ENCODE measurements at places on chromosomes 1 and 21.

GRCh38 chr1:61980561-61980960 lies 214.1 kb upstream of the L1TD1 start:
- no peak for DNase-seq

GRCh38 chr1:19646377-19647319 lies 2.5 kb downstream of the NBL1 start:
- no peak for DNase-seq

GRCh38 chr1:180610556-180611015 lies 21.2 kb upstream of the XPR1 start:
- DNase-seq, result no peak

- no peak for DNase-seq
These were observed 8.2 kb downstream of the PAFAH2 start for GRCh38 chr1:25989440-25990234.

DNA sequence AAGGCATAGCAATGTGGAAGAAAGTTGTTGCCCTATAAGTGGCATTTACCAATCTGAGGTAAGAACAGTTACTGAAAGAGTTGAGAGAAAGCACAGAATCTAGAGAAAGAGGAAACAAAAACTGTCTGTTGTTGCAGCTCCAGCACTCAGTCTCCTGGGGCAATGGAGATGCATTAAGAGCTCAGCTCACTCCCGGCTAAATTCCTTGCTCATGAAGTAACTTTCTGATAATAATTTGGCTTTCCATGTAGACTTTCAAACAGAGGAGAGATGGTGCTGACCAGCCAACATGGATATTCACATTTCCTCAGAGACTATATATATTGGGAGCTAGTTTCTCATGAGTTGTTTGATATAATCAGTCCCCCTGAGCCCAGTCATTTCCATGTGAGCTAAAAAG lies 135.3 kb downstream of the GDAP2 start:
- DNase-seq, result no peak

GRCh38 chr21:36479415-36480402 lies at the start of gene CLDN14:
TSS of gene CLDN14 (minus strand) at chr21:36480122. CDS start at chr21:36461695, 18,427 bp downstream.
- DNase-seq, result no peak

- DNase-seq, result no peak
These were observed 853.5 kb upstream of the ADAMTS5 start for GRCh38 chr21:27820342-27820741.

DNA sequence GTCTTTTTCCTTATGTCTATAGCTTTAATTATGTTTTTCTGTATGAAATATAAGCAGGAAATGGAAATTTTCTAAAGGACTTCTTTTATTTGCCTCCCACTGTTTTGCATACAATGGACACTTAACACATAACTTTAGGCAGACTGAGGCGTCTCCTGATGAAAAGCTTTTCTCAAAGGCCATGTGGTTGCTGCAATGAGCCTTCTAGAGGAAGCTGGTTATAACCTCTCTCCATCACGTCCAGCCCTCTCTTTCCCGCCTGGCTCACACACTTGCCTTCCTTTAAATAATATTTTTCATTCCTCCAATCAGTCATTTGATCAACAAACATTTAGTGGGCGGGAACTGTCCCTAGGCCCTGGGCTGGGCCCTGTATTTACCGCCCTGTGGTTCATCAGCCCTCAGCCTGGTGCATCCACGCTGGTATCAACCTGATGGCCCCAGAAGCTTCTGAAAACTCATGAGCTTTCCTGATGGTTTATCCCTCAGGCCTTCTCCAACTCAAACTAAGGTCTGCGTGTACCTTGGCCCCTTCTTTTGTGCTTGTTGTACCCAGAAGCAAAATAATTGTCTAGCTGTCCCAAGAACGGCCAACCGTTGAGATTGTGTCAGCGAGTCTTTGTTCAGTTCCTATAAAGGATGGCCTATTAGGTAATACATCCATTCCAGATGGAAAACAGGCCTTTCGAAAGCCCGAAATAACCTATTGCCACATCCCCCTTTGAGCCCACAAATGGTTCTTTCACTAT lies 75.3 kb upstream of the LYST start:
- DNase-seq, result no peak

- DNase-seq, result no peak
These were observed 29.8 kb downstream of the TP73 start for GRCh38 chr1:3681898-3682806.
